ENCODE measurements at places on chromosomes 5 and 9.

DNA sequence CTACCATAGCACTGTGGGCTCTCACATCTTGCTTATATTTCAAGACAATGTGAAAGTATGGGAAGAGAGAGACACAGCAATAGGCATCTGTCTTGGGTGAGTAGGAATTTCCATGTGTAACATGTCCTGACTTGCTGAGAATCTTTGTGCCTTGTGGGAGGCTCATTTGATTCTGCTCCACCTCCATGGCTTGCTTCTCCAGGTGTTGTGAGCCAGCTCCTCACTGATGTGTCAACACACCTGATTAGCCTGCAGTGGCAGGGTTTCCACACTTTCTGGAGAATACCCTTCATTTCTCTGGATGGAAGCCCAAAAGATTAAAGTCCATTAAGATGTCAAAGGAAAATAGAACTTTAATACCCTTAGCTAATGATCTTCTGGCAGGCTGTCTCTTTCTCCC is 613.6 kb downstream of the ZNF608 start:
- DNase-seq = no peak

GRCh38 chr9:37953206-37953774 is 49.4 kb upstream of the SLC25A51 start:
- no peak for DNase-seq

DNA sequence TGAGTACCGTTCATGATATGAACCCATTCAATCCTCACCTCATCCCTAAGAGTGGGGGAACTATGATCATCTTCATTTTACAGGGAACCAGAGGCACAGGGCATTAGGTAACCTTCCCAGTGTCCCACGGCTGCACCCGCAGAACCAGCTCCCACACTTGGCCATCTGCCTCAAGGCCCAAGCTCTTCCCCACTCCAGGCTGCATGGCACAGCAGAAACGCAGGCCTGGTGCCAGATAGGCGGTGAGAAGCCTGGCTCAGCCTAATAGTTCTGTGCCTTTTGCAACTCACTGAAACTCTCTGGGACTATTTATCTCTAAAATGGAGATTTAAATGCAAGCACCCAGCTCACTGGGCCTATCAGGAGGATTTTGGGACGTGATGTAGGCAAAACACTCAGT is 90.8 kb upstream of the ZNF618 start:
- no peak for DNase-seq

DNA sequence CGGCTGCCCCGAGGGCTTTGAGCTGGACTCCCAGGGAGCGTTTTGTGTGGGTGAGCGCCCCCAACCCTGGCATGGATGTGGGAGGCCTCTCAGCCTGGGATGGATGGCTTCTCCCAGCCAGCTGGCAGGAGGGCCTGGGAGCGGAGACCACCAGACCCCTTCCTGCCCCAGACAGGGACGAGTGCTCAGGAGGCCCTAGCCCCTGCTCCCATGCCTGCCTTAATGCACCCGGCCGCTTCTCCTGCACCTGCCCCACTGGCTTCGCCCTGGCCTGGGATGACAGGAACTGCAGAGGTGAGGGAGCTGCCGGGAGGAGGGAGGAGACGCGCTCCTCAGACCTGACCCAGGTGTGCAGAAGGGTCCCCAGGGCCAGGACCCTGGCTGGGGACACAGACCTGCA is 17.4 kb upstream of the ASS1 start:
- no peak for DNase-seq

DNA sequence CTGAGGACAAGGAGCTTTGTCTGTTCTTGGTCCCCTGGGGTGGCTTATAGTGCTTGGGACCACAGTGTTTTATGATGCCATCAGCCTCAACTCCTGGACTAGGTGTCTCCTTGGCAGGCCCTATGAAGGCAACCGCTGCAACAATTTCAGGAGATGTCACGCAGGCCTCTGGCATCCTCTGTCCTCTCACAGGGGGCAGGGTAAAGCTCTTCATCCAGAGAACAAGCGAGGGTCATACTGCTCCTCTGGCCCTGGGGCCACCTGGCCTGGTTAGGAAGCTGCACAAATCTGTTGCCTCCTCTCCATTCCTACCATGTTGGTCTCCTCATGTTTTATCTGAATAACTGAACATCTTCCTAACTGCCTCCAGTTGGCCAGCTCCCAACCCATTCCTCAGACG is 148.9 kb upstream of the SPEF2 start:
- no peak for DNase-seq

- DNase-seq = no peak
These were observed 10.6 kb downstream of the DDX46 start for GRCh38 chr5:134769206-134769605.

DNA sequence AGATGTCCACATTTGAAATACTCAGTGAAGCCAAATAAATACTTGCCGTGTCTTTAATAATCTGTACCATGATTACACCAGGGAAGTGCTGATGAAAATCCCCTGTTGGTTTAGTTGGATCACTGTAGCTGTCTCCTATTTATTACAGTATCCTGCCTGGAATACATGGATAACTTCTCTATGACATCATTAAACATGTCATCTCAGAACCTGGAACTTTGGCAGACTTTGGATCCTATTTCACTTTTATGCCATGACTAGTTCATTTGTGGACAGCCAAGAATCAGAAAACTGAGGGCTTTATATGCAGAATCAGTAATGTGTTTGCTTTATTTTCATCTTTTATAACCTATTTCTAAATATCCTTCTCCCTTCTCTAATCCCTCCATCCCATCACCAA is at the start of gene TXNDC8:
TSS of gene TXNDC8 (minus strand) at position 137 of the 400 bp plus-strand sequence.
- no peak for DNase-seq

- no peak for DNase-seq
These were observed 69.1 kb downstream of the IL6ST start for GRCh38 chr5:55925712-55926111.

DNA sequence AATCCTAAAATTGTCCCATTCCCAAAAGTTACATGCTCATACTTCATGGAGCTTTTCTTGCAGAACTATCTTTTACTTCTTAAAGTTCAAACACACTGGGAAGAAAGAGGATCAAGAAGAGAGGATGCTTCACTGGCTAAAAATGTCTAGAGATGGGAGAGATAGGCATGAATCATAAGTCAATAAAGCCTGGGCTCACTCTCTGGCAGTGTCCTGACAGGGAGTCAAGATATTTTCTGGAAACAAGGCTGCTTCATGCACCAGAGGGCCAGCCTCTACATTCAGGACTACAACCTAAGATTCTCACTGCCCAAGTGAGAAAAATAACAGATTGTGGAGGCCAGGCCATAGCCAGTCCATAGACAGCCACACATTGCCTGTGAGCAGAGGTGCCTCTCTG is 1358.4 kb downstream of the EFNA5 start:
- no peak for DNase-seq

DNA sequence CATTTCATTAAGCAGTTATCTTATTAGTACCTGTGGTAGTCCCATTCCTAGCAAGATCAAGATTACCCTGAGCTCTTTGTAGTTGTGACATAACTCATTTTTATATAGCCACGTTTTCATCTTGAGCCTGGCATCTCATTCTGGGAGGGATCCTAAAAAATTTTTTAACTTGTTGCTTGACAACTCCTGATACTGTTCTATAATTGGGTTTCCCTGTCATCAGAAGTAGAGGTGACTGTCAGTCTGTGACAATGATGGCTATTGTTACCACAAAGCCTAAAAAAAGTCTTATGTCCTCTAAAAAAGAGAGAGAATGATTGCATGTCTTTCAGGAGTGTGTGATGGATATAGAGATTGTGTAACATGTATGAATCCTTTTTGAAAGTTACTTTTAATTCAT is 164.8 kb downstream of the SGCD start:
- DNase-seq = no peak

DNA sequence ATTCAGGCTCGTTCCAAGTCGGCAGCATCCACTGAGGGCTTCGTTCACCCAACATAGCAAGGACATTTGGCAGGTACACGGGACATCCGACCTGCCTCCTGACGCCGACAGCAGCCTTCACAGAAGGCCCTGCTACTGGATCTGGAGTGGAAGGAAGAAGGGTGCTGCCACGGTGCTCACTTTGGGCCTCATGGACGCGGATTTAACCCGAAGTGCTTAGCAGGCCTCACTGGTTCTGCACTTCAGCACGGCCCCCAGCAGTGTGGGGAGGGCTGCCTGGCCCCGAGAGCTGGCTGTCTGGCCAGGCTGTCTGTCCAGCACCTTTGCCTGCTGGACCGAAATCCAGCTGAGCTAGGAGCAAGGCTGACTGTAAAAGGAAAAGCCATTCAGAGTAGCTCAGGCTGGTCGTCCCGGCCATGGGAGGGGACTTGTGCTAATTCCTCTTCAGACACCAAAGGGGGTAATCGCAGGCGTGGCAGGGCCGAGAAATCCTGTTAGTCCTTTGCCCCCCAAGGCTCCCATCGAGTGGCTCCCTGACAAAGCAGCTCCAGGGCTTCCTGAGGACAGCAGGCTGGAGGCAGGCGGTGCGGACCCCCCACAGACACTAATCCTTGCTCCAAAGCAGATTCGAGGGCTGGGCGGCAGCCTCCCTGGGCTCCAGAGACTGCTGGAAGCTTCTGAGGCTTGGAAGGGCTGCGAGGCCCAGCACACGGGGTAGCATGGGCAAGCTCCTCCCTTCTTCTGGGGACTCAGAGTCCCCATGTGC is 11.1 kb upstream of the RXRA start:
- DNase-seq = no peak

- DNase-seq = no peak
These were observed 27.0 kb upstream of the SLC22A5 start for GRCh38 chr5:132342291-132343180.

- no peak for DNase-seq
These were observed 28.3 kb downstream of the WHRN start for GRCh38 chr9:114476891-114477469.

DNA sequence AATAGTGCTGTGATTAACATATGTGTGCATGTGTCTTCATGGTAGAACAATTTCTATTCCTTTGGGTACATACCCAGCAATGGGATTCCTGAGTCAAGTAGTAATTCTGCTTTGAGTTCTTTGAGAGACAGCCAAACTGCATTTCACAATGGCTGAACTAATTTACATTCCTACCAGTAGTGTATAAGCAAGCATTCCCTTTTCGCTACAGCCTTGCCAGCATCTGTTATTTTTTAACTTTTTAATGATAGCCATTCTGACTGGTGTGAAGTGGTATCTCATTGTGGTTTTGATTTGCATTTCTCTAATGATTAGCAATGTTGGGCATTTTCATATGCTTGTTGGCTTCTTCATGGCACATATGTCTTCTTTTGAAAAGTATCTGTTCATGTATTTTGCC is 308.5 kb downstream of the ARRDC3 start:
- no peak for DNase-seq

GRCh38 chr9:109779711-109780452 is at the start of gene PALM2AKAP2:
Gene PALM2AKAP2, plus strand, starts transcription at chr9:109780198. Its CDS starts 291 bp downstream, at chr9:109780489.
- DNase-seq = no peak

DNA sequence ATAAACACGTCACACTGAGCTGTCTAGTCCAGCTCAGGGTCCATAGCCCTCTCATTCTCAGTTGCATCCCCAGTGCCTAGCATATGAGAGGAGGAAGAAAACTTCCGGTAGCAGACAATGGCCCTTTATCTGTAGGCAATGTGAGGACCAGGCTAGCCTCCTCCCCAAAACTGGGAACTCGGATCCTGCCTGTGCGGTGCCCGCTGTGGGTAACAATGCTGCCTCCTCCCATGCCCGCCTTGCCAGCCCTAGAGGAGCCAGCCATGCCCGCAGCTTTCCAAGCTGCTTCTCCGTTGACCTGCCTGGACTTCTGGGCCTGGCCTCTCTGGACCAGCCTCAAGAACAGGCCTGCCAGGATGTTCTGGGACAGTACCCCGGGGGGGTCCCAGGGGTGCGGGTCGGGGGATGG is 74.6 kb upstream of the ORM1 start:
- no peak for DNase-seq

DNA sequence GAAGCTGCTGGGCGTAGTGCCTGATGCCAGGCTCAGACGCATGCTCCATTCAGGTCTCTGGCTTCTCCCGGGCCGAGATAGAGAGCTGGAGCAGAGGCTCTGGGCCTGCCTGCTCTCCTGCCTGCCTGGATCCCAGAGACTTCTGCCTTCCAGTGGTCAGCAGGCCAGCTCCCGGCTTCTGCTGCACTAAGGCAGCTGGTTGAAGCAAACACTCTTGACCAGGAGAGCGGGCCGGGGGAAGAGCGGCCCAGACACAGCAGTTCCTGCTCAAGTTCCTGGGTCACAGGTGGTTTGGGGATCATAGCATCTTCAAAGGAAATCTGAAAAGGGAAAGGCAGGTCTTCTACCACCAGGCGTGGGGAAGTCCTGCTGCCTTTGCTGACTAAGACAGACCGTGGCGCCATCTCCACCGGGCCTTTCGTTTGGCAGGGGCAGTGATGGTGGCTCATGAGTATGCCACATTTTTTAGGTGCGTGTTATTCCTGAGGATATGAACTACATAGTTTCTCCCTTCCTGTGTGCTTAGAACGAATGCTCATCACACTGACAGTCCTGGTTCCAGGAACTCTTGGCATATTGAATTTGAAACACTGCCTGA is 31.1 kb downstream of the AK8 start:
- DNase-seq = no peak

DNA sequence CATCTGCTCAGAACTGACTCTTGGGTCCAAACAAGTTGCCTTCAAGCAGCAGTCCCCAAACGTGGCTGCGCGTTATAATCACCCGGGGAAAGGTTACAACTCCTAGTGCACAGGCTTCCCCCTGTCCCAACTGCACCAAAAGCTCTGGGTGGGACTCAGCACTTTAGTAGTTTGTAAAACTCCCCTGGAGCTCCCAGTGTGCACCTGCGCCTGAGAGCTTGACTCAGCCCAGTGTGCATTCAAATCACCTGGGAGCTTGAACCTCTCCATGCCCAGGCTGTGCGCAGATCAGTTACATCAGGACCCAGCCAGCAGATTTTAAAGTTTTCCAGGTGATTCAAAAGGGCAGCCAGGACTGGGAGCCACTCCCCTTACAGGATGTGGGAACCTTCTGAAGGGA is 151.4 kb downstream of the COL23A1 start:
- DNase-seq = no peak

- no peak for DNase-seq
These were observed 665 bp downstream of the TCF7 start for GRCh38 chr5:134114886-134115805.

DNA sequence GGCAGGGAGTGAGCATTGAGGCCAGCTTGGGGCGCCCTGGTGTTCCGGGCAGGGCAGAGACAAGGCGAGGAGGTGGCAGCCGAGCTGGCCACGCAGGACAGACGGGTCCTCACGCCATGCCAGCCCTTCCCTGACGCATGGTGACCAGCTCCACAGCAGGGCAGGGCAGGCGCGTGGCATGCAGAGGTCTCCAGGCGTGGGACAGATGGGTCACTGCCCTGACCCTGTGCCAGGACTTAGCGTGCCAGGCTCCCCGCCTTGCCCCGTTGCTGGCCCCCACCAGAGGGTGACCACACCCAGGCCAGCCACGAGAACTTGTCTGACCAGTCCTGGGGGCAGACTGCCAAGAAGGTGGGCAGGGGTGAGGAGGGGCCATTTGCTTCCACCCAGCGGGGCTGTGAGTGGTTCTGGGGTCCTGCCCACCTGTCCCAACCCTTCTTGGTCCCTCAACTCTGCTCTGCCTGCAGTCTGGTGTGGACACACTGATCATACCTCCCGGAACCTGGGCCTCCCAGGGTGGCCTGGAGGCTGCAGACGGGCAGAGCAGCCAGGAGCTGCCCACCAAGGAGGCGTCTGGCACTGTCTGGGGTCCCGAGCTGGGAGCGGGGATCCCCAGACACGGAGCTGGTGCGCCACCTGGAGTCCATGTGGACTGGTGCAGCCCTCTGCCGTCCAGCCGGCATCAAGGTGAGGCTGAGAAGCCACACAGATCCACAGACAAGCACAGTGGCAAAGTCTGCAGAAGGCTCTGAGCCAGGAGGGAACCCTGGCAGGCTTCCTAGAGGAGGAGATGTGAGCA is at the start of gene RNF224:
TSS of gene RNF224 (plus strand) at position 449 of the 799 bp plus-strand sequence. CDS start 834 bp downstream, outside the sequence.
- DNase-seq = no peak

Data from cortex of kidney (tissue), 1 donor.